Fibroblast of skin of abdomen (primary cell): ENCODE measurements at places on chromosomes 12 and 14.

DNA sequence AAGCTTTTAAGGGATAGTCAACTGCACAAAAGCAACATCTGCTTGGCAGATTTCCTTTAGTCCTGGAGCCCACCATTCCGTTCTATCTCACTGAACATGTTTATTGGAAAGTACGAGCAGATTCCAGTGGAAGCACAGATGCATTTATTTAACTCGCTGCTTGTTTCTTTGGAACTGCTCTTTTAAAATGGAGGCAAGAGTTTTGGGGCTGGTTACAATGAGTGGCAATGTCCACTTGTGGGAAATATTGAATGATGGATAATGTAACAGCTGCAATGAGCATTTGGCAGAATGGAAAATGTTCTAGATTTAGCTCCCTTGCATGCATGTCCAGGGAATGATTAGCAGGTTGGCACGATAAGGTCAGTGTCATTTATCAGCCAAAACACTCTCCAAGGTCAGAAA is 163.0 kb downstream of the ATP23 start:
- DNase-seq = no peak

- no peak for DNase-seq
Measured at GRCh38 chr14:68655911-68656316, 137.0 kb downstream of the ZFP36L1 start.

GRCh38 chr12:70005864-70006618 is 181.0 kb downstream of the MYRFL start:
- no peak for DNase-seq

DNA sequence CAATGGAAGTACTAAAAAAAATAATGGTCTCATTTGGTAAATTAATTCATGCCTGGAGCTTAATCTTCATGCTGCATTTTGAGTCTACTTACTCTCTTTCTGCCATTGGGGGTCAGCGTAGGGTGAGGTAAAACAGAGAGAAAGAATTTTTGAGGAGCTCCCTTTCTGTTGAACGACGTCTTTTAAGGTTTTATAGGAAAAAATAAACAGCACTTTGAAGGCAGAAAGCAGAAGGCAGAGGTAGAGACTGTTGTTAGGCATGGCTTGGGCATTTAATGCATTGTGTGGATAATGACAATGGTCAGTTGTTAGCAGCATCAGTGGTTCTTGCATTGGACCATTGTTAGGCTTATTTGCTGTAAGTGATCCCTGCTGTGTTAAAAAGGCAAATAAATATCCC is 557.2 kb upstream of the STXBP6 start:
- no peak for DNase-seq

DNA sequence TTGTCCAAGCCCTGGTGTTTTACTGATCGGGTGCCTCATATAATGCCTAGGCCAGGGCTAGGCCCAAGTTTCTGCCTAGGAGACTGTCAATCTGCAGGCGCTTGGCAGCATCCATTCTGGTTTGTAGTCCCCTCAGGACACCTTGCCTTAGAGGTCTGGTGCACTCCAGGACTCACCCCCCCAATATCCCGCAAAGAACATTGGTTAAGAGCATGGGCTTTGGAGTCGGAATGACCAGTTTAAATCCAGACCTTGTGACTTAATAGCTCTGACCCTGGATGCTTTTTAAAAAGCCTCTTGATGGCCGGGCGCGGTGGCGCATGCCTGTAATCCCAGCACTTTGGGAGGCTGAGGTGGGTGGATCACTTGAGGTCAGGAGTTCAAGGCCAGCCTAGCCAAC is 60.0 kb downstream of the GALNT16 start:
- no peak for DNase-seq

DNA sequence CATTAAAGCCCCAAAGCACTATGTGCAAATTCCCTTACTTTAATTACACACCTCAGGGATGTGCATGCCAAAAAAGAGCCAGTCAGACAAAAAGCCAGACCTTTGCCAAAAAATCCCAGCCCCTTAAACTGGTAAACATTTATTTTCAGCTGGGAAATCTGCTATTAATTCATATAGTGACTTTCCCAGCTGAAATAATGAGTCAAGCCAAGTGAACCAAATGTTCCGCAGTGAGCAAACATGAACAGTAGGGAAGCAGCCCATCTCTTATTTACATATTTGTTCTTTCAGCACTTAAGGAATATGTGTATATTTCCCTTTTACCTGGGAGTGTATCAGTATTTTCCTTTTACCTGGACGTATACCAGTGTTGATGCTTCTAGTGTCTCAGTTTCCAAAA is 44.0 kb upstream of the OTX2 start:
- no peak for DNase-seq

- peak; percentile 69 for DNase-seq
Measured at GRCh38 chr12:92363295-92364146, 217.9 kb upstream of the BTG1 start.

DNA sequence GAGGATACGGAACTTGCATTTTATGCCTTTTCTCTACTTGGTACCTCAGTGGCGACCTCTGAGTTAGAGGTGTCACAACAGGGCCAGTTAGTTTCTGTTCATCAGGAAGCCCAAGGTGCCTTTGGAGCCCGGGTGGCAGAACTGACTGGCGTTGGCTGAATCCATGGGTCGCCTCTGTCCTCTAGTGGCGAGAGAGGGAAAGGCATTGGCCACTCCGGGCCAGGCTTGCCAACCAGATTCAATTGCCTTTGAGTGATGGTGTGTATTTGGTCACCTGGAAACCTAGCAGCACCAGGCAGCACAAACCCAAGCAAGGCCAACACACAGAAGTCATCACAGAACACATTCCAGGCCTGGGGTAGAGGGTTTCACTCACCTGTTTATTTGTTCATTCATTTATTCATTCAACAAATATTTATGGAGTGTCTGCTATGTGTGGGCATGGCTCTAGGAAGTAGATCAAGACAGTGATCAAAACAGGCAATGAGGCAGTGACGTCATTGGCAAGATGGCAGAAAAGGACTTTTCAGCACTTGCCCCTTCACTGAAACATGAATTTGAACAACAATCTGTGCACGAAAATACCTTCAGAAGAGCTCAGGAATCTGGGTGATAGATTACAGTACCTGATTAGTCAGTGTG is 40.5 kb upstream of the KCNA5 start:
- peak; percentile 58 for DNase-seq

DNA sequence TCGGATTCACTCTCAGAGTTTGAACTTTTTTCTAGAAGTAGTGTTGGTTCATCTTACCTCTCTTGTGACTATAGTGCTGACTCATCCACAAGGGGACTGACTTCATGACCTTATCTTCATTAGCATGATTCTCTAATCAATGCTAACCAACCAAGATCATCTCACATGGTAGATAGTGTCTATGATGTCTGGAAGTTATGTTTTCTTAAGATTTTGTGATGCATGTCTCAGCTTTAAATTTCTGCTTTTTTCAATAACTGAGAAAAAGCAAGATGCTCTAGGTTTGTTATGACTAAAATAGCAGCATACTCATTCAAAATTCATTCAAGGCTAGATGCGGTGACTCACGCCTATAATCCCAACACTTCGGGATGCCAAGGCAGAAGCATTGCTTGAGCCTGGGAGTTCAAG is 12.3 kb upstream of the SLC35E3 start:
- DNase-seq = peak; percentile 64

DNA sequence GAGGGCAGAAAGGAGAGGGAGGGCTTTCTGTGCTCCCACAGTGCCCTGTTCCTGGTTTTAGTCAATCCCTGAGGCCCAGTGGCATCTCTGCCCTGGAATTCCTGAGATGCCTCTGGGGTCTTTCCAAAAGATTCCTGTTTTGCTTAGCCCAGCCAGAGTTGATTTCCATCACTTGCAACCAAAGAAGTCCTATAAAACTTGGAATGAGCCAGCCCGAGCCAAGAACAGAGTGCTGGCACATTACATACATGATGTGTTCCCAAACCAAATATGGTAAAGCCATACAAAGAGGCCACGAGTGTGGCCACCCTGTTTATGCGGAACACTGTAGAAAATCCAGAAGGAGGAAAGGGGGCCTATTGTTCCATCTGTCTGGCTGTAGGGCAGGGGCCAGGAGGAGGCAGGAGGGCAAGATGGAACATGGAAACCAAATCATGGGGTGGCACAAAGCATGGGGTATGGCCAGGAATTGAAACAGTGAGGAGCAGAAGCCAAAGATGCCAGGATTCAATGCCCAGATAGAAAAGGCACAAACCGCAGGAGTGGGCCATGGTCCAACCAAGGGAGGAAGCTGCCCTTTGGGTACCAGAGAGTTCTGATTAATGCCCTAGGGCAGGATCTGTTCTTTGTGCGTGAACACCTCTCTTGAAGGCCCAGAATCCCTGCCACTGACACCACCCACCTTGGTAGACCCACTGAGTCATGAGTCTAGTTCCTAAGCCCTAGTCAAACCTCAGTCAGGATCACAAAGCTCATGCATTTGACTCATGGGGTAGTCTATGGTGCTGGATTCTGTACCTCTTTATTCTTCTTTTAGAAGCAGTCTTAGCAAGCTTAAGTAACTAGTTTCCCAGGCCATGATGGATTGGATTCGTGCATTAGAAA is 75.2 kb downstream of the LRRC74A start:
- DNase-seq = peak; percentile 48

DNA sequence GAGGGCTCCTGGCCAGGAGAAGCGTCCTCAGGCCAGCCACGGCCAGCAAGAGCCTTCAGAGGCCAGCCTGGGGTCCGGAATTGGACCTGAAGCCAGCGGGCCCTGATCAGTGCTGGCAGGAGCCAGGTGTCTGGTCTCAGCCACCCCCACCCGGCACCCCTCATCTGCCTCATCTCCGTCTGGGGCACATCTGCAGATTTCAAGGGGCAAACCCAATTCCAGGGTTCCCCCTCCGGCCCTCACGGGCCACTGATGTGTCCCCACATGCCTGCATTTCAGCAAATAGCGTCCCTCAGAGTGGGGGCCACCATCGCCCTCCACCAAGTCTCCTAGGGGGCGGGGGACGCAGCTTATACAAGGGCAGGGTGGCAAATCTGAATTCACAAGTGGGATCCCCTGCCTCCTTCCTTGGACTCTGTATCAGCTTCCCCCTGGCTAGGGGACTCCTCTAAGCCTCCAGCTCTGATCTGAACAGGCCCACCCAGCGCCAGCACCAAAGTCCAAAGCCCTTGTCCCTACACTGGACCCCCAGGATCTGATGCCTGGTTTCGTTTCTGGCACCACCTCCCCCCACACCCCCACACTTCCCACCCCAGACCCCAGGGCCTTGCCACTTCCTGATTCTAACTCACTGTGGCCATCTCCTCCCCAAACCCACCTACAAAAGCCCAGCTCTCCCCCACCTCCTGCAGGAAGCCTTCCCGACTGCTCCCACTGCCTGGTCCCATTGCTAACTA is 10.1 kb downstream of the TMEM179 start:
- DNase-seq = no peak

DNA sequence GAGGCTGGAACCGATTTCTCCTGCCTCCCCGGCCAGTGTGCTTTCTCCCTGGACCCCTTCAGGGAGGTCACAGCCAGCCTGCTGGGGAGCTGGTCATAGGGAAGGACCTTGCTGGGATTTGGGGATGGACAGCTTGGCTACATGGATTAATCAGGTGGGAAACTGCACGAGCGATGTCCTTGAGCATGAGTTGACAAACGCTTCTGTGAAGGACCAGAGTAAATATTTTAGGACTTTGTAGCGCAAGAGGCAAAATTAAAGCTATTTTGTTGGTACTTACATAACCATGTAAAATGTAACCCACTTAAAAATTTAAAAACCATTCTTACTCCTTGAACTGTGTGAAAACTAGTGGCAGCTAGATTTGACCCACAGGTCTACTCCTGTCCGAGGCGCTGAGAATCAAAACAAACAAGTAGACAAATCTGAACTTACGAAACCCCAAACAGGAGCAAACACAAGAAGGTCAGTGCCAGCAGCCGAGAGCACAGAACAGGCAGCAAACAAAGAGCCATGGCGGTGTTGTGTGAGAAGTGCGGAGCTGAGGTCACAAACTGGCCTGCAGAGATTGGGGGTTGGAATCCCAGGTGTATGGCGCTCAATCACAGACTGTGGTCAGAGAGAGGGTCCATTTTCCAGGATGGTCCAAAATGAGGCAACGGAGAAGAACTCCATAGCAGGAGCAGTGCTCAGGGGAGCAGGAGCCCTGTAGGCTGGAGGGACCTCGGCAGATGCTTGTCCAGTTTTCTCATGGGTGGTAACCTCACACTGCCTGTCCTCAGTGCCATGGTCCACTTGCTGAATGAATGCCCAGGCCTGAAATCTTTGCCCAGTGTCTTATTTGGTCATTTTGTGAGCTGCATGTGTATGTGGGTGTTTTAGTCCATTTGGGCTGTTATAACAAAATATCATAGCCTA is 79.2 kb upstream of the CLMN start:
- no peak for DNase-seq

GRCh38 chr14:72610831-72611200 is 283.1 kb downstream of the DPF3 start:
- DNase-seq = peak; percentile 34

DNA sequence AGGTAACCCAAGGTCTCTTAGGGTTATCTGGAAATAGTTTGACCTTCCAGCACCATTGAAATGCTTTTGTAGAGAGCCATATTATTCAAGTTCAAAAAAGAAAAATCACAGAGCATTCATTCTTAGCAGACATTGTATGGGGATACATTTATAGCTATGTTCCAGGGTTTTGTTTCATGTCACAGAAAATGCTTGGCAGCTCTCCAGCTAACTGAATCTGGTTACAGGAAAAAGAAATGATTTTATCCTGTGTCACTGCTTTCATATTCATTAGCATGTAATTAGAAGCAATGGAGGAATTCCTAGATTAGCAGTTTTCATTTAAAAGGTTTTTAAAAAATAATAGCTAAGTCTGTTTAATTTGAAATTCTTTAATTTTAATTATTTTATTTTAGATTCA is 78.9 kb downstream of the SNAPC1 start:
- peak; percentile 27 for DNase-seq

DNA sequence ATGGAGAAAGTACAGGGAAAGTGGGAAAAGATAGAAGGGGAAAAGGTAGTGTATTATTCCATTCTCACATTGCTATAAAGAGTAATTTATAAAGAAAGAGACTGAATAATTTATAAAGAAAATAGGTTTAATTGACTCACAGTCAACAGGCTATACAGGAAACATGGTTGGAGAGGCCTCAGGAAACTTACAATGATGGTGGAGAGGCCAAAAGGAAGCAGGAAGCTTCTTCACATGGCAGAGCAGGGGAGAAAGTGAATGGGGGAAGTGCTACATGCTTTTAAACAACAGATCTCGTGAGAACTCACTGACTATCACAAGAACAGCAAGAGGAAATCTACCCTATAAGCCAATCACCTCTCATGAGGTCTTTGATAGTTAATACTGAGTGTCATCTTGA is 725.0 kb upstream of the FLRT2 start:
- DNase-seq = no peak

GRCh38 chr12:7127916-7128626 is 618 bp downstream of the RBP5 start:
- no peak for DNase-seq

- no peak for DNase-seq
Measured at GRCh38 chr14:21308132-21308478, 28.2 kb downstream of the RPGRIP1 start.

GRCh38 chr12:63802012-63802608 is 22.4 kb downstream of the RXYLT1 start:
- DNase-seq = peak; percentile 10
